ENCODE measurements at places on chromosomes 1 and 21. TPM values are rescaled to one million over a fixed set of nuclear protein-coding genes. Genes with fewer than 3 reads are reported as not detected.

The GSTM2 gene
- 48.7 TPM for total RNA-seq

The DHDDS gene
- 42.9 TPM for total RNA-seq

DNA sequence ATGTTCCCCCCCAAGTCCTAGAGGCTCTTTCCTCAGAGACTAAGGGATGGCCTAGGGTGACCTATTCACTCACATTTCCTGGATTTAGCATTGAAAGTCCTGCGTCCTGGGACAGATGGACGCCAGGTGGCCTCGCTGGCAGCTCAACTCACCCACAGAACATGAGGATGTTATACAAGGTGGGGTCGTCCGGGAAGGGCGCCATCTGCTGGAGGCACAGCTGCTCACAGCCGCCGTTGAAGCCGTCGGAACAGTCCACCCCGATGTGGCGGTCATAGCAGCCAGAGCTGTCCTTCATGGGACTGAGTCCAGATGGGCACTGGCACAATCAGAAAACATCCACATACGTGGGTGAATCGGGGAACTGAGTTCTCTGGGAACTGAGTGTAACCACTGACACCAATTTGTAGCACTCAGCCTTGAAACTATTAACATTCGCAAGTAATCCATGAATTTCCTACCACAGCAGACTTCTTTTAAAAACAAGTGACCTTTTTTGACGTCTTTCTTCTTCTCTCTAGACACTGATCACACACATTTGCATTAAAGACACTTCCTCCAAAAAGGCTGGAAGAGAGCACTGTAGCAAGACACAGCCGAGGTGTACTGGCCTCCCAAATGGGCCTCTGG lies 215.4 kb downstream of the ASTN1 start:
- H3K4me3 ChIP-seq: no peak overlapping the region
- peak; percentile 79 for DNase-seq
- H3K27ac ChIP-seq: no peak overlapping the region
- H3K4me1 ChIP-seq: no peaks in the 10 kb centered on the region

DNA sequence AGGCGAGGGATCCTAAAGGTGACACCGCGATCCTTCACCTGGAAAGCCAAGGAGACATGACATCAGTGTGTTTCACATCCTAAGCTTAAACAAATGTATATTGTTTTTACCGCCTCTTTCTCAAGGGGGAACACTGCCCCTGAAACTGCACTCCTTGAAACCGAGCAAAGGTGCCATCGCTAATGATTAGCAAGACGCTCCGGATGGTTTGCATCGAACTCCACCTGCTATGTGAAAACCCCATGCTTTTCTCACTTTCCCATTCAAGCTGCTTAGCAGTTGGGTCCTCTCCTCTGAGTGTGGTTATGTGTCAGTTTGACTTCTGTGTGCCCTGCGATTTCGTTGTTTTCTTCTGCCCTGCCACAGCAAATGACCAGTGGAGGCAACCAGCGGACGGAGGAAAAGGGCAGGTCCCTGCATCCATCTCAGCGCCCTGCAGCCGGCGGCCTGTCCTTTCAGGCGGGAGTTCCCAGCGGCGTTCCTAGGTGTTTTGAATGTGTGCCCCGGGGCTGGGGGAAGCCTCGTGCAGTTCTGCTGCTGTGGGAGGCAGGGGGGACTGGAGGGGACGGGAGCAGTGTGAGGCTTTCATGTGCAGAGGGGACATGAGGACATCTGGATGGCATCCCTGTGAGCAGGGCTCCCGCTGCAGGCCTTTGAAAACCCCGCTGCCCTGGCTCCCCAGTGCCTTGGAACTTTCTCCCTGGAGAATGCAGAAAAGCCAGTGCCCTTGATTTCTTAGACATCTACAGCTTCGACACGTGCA lies 16.1 kb downstream of the ZBTB18 start:
- H3K36me3 ChIP-seq: no peaks in the 10 kb centered on the region
- peaks cover 14% of the 10 kb centered on the region for H3K4me1 ChIP-seq
- DNase-seq: no peak
- H3K27me3 ChIP-seq: no peaks in the 10 kb centered on the region

GRCh38 chr1:41469706-41470105 lies 14.8 kb downstream of the EDN2 start:
- H3K4me1 ChIP-seq: peaks cover 25% of the 10 kb centered on the region
- H3K36me3 ChIP-seq: no peaks in the 10 kb centered on the region
- no peak for DNase-seq
- H3K27ac ChIP-seq: no peak overlapping the region

GRCh38 chr1:202915146-202915545 lies 11.9 kb downstream of the KLHL12 start:
- H3K27me3 ChIP-seq: no peaks in the 10 kb centered on the region
- no peak for DNase-seq
- H3K4me3 ChIP-seq: no peak overlapping the region
- no peak overlapping the region for H3K27ac ChIP-seq
- peaks cover 4% of the 10 kb centered on the region for H3K36me3 ChIP-seq
- no peaks in the 10 kb centered on the region for H3K4me1 ChIP-seq

- no peaks in the 10 kb centered on the region for H3K27me3 ChIP-seq
- no peaks in the 10 kb centered on the region for H3K36me3 ChIP-seq
- no peaks in the 10 kb centered on the region for H3K4me1 ChIP-seq
- H3K4me3 ChIP-seq: no peak overlapping the region
- H3K27ac ChIP-seq: no peak overlapping the region
Measured at GRCh38 chr1:224085421-224086108, 28.3 kb upstream of the FBXO28 start.

GRCh38 chr1:44802306-44803061 lies 2.3 kb downstream of the PLK3 start:
- H3K4me1 ChIP-seq: peaks cover 9% of the 10 kb centered on the region
- H3K4me3 ChIP-seq: no peak overlapping the region
- peak; percentile 16 for DNase-seq
- H3K27ac ChIP-seq: no peak overlapping the region

DNA sequence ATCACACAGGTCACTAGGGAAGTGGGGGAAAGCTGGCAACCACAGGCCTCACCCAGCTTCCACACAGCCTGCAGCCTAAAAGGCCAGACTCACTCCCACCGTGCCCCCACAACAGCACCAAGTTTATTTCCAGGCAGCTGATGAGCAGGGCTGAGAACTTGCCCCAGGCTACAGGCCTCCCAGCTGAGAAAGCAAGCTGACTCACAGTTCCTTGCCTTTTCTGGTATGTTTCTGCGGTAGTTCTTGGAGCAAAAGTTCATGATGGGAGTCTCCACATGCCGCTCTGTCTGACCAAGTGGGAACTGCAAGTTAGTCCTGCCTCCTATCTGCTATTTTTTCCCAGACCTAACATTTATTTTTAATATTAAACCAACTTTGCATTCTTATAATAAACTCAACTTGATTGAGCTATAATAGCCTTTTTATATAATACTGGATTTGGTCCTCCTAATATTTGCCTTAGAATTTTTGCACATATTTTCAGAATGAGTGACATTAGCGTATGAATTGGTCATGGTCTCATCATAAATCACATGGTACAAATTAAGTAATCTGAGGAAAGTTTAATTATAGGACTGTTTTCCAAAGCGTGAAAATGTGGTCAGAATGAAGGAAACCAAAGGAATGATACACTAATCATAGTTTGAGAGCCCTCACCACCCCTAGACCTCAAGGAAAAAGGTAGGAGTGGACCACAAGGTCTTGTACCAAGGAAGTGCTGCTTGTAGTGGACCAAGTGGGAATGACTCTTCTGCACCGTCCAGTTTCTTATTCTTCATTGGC lies 30.7 kb downstream of the RPAP2 start:
- H3K36me3 ChIP-seq: peaks cover 9% of the 10 kb centered on the region
- H3K27me3 ChIP-seq: no peaks in the 10 kb centered on the region
- no peak overlapping the region for H3K27ac ChIP-seq
- H3K4me1 ChIP-seq: no peaks in the 10 kb centered on the region
- no peak overlapping the region for H3K4me3 ChIP-seq

All from hepatocyte (in vitro differentiated cells).